T follicular helper cell (primary cell): ENCODE measurements at places on chromosomes 12 and 14.

- DNase-seq, result no peak
Measured at GRCh38 chr14:83870546-83871270, 1659.2 kb upstream of the FLRT2 start.

GRCh38 chr14:101105045-101105444 lies 201.5 kb upstream of the RTL1 start:
- no peak for DNase-seq

- DNase-seq, result no peak
Measured at GRCh38 chr12:116380108-116380507, 102.6 kb upstream of the MED13L start.

DNA sequence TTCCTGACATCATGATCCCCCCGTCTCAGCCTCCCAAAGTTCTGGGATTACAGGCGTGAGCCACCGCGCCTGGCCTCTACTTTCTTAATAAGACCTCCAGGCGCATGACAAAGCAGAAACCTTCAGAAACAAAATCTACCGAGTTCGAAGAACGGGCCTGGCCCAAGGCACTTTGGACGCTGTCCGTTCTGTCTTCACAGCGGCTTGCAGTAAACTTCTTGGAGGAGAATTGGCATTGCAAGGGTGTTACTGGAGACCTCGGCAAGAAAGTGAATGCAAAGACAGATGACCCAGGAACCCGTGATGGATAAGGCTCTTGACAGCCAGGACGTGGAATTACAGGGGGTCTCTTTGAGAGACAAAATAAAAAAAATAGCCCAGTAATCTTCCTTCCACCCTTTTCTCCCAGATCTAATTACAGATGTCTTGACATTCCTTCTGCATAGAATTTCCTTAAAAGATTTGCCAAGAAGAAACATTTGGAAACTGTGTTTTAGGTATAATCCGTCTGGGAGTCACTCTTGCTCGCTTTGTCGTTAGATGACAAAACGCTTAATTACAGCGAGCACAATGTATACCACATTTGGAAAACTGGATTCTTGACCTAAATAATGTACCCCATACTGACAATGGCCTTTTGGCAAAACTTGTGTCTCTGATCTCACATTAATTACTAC lies 83.2 kb upstream of the TBX3 start:
- no peak for DNase-seq

DNA sequence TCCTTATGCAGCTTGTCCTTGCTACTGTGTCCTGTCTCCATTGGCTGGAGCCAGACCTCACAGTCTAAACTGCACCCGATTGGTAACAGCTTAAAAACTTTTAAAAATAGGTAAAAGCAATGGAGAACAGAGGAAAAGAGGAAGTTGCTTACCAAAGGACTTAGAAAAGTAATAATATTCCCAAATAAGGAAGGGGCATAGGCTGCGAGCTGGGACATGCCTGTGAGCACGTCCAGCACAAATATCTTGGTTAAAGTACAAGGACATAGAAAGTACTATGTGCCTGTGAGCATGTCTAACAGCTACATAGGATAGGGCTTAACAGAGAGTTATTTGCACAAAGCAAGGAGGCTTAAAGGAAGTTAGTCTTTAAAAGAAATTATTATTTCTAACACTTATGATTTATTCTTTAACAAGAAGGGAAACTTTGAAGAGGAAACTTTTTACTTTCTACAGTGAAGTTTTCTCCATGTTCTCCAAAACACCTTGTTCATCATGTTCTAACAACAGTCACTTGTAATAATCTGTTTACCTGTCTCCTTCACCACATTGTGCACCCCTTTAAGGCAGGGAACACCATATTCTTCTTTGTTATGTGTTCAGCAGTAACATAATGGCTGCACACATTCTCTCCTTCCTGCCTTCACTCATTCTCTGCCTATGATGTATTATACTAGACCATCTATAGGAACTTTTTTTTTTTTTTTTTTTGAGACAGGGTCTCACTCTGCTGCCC lies 9.8 kb upstream of the UBE2N start:
- DNase-seq, result no peak

GRCh38 chr14:52043690-52044089 lies 25.2 kb downstream of the NID2 start:
- peak; percentile 14 for DNase-seq

DNA sequence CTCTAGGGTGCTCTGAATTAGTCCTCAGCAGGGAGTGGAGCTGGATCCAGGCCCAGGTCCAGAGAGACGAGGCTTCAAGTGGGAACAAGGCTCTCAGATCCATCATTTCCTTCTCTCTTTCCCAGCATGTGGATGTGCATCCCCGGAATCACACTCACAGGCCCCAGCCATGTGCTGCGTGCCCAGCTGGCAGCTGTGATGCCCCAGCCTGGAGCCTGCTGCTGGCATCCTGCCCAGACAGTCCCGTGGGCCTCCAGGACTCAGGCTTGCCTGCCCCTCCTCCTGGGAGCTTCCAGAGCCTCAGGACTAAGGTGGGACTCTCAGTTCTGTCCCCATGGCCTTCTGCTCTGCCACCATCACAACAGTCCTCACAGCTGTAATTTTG lies 6.2 kb upstream of the KRT84 start:
- DNase-seq, result no peak

GRCh38 chr12:103626498-103626897 lies 39.4 kb downstream of the STAB2 start:
- DNase-seq, result no peak

GRCh38 chr14:63245893-63246292 lies 41.6 kb downstream of the RHOJ start:
- no peak for DNase-seq

DNA sequence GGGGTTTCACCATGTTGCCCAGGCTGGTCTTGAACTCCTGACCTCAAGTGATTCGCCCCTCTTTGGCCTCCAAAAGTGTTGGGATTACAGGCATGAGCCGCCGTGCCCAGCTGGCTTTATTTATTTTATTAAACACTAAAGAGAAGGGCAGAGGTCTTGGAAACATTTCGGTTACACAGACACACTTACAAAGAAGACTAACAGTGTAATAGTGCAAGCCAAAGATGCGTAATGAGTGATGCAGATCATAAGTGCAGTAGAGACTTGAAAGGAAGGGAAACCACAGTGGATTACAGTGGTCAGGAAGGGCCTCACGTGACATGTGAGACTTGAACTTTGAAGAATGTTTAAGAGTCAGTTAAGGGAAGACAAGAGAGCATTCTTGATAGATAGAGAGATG lies 33.9 kb upstream of the CDK17 start:
- DNase-seq, result peak; percentile 78

DNA sequence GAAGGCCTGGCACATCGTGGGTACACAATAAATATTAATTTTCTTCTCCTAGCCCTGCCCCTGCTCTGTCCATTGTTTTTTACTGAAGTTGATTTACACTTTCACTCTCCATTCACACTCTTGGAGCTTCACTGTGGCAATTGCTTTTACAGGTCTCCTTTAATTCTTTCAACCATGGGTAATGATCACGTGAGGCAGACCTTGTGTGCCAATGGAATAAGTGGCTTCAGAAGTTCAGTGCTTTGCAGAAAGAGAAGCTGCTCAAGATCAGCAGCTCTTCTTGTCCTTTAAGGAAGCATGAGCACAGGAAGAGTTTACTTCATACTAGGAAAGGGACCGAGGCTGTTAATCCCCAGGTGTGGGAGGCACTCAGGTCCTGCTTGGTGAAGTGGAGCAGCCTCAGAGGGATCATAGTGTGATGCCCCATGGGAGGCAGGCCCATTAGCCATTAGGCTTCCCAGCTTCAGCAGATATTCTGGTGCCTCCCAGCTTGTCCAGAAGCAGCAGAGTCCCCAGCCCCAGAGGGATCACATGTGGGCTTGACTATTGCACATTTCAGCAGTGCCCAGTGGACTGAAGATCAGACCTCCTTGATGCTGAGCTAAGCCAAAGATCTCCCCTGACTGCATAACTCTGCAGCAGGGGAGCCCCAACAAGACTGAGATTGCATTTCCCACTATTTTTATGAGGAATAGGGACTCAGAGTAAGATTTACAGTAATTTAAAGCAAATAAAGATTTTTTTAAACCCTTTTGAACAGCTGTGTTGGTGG lies 5.0 kb upstream of the SLC35F4 start:
- no peak for DNase-seq

DNA sequence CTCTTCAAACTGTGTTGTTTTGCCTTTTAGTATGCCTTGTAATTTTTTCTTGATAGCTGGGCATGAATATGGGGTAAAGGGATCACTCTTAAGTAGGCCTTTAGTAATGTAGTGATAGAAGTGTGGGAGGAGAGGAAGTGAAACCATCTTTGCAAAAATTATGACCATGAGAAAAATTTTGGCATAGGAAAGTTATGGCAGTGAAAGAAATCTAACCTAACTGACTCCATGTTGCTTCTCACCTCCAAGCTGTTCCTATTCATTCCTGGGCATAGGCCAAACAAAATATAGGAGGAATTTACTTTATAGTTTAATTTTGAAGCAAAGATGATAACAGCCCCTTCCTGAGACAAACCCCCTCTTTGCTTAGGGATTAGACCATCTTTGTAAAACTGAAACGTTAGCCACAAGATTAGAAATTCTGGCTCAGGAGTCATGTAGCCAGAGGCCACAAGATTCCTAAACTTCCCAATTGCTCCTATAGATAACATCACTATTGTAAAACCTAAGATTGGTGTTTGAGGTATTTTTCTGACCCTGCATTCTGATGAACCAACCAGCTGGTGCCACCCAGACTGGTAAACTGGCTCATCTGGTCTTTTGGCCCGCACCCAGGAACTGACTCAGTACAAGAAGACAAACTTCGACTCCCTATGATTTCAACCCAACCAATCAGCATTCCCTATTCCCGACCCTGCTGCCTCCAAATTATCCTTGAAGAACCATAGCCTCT lies 45.8 kb downstream of the CRADD start:
- DNase-seq, result no peak

- DNase-seq, result no peak
Measured at GRCh38 chr14:33454707-33455106, 496.2 kb downstream of the EGLN3 start.

DNA sequence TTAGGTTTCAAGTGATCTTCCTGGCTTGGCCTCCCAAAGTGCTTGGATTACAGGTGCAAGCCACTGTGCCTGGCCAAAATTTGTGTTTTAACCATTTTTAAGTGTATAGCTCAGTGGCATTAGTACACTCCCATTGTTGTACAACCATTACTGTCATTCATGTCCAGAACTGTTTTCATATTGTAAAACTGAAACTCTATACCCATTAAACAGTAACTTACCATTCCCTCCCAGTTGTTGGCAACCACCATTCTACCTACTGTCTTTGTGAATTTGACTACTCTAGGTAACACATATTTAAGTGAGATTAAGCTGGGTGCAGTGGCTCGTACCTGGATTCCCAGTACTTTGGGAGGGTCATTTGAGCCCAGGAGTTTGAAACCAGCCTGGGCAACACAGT lies 67.3 kb upstream of the KCNH3 start:
- DNase-seq, result no peak

DNA sequence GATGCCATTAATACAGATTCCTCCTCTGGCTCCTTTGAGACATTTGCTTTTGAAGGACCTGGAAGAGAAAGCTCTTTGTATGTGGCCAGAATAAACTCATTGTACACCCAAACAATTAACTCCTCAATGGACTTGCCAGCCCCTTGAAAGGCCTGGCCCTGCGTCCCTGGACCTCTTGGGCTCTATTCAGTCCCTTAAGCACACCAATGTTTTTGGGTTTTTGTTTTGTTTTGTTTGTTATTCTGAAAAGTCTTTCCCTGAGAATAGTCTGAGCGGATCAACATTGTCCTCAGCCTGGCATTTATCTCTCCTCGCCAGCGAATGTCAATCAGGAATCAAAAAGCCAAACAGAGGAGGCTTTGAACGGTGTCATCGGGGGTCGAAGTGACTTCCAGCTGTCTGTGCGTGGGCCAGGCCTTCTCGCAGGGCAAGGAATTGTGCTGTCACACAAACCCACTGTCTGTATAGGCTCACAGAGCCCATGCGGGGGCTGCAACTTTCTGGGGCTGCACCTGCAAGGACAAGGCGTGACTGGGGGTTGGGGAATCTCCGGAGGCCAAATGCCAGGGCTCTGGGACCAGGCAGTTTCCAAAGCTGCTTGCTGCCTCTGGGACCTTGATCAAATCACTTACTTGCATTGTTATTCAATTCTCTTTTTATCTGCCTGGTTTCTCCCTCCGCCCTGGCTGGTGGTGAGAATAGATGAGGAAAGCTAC lies 108.3 kb downstream of the SMOC1 start:
- DNase-seq, result no peak

GRCh38 chr14:94372021-94372605 lies 16.3 kb downstream of the SERPINA1 start:
- no peak for DNase-seq

DNA sequence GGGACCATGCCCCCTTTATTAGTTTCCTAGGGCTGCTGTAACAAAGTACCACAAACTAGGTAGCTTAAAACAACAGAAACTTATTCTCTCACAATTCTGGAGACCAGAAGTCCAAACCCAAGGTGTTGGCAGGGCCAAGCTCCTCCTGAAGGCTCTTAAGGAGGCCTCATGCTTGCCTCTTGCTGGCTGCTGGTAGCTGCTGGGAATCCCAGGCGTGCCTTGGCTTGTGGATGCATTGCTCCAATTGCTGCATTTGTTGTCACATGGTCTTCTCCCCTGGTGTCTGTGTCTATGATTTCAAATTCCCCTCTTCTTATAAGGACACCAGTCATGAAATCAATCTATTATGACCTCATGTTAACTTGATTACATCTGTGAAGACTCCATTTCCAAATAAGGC lies 11.2 kb downstream of the SLC17A8 start:
- DNase-seq, result no peak

- no peak for DNase-seq
Measured at GRCh38 chr14:68088451-68088854, 268.9 kb downstream of the RAD51B start.

GRCh38 chr12:100789146-100789545 lies 5.4 kb upstream of the ANO4 start:
- no peak for DNase-seq

GRCh38 chr12:57227315-57228115 lies 2.0 kb upstream of the SHMT2 start:
- DNase-seq, result no peak

DNA sequence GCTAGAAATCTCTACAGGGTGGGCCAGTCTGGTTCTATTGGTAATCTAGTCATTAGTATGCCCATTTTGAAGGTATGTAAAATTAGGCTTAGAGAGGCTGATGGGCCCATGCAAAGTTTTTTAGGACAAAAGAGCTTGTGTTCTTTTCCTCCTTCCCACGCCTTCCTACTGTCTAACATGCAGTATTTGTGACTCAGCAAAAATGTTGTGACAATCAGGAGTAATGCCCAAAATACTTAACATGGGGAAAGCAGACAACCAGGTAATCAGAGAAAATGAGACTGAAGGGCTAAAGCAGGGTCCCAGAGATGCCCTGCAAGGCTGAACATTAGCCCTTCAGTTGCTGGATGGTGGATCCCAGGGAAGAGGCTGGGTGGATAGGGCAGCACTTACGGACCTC lies 437.9 kb downstream of the BCL11B start:
- DNase-seq, result no peak

GRCh38 chr12:8681129-8681884 lies 16.5 kb upstream of the RIMKLB start:
- DNase-seq, result no peak
